ENCODE measurements at places on chromosomes 2 and 18.

DNA sequence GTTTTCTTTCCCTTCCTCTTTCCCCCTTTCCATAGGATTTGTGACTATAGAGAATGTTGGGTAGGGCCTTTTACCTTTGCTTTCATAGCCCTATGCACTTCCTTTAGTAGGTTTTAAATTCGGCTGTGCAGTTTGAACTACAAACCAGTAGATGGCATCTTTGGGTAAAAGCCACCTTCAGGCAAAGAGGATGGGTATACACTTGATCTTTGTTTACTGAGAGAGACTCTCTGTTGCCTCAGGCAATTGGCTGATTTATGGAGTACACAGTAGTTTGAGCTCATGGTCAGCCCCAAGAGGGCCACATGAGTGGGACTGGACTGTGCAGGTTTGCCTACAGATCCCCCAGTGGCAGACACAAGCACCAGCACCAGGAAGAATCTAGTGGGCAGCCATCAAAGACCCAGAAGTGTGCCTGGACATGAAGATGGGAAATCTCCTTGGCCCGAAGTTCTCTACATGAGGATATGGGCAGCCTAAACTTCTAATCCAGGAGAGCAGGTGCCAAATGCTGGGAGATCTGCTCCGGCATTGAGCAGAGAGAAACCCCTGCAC lies 1304.3 kb upstream of the DDX18 start:
- DNase-seq = no peak

DNA sequence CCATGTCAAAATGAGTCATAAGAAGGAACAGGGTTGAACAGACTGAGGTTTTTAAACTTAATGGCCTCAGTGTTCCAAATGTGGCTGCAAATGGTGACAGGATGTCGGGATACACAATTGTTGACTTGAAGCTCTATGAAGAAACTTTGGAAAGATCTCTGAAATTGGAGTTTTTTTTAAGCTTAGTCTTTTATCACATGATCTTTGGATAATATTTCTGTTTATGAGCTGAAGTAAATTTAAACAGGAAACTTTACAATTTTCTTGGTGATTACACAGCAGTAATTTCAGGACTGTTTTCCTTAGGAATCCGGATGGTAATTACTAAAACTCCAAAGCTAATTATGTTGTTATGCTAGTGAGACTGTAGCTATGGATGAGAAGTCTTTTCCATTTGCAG lies 199.1 kb upstream of the NRXN1 start:
- DNase-seq = no peak

DNA sequence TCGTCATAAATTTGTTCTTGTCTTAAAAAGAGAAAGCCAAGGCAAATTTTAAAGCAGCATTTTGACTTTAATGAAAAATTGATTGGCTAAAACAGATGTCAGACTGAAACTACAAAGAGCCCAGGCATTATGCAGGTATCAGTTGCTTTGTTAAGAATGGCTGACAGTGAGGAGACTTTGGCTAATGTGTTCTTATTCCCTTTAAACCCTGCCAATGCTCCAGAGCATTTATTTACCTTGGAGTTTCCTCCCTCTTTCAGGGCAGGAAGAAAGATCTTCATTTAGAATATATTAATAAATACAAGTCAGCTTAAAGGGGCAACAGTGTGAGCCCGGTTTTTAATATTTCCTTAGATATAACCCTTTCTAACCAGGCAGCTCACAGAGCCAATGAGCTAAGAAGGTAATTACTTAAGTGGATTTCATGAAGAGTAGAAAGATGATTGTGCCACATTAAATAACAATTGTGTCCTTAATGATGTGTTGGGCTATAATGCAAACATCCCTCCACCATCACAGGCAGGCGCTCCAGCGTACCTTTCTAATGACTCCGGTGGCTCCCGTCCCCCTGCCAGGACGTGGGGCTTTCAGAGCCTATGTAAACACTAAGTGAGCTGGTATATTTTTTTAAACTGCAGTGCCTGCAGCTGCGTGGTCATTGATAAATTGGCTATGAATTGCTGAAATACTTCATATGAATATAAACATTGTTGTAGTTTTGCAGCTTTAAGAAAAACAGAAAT lies 349.4 kb upstream of the POU3F3 start:
- DNase-seq = no peak

GRCh38 chr2:56502616-56503015 lies 318.8 kb downstream of the CCDC85A start:
- DNase-seq = no peak

GRCh38 chr18:22170421-22171257 lies 1.2 kb downstream of the GATA6 start:
- DNase-seq = no peak

- DNase-seq = no peak
Observed at GRCh38 chr2:128452024-128452411, 133.3 kb upstream of the HS6ST1 start.

DNA sequence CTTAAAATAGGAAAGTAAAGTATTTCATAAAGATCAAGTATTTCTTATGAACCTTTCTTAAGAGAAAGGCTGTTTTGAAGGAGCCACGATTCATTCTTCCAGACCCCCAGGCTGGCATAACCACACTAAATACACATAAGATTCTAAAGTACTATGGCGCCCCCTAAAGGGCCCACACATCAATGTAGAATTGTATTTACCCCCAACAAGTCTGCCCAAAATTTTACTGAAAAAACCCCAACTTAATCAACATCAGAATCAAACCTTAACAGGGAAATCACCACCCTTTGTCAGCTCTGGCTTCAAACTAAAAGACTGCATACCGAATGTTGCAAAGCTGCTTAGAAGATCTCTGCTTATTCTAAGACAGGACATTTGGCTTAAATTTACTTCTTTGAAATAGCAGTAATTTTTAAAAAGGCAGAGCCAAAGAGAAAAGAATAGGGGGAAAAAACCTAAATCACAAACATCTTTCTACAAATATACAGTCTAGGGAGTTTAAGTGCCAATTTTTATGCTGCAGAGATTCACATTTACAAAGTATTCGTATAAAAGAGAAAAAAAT lies 20.4 kb upstream of the BCL2 start:
- no peak for DNase-seq
